Calu3 (cell line): ENCODE measurements at places on chromosomes 12 and 14. TPM values are rescaled to one million over a fixed set of nuclear protein-coding genes. Genes with fewer than 3 reads are reported as not detected.

The IL31 gene
- total RNA-seq = not detected in 2 replicates

GRCh38 chr12:55068416-55069010 lies 48.7 kb downstream of the NEUROD4 start:
- peak; percentile 50 for DNase-seq

DNA sequence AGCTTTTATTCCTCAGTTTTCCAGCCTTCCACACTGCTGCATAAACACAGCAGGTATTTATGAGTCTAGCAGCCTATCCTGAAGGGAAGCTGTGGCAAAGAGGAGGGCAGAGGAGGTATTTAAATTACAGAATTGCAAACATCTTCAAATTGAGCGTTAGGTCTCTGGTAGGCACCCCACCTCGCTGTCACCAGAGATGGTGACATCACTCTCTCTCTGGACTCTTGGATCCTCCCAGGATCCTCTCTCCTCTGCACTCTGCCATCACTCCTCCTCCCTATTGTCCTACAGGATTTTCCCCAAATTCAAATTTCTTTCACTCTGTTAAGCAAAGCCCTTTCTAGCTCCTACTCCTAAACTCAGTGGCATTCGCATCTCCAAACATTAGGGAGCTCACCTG lies 6.7 kb downstream of the PLEKHD1 start:
- no peak for DNase-seq

DNA sequence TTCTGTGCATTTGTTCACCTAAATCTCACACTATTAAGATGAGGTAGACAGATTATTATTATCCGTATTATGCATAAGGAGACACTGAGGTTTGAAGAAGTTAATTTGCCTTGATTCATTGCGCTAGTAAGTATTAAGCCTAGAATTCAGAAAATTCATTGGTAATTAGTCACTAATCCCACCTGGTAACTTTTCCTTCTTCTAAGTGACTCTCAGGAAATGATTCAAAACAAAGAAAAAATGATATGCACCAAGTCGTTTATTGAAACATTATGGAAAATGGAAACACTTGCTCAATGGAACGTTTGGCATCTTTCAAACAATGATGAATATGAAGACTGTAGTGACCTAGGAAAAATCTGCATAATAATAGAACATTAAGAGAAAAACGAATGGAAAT lies 15.2 kb downstream of the RFX4 start:
- DNase-seq = no peak

The BDKRB2 gene
- 0.27 and 0.28 TPM in 2 replicates for total RNA-seq
